C1 segment of cervical spinal cord (tissue), 14 donors: ENCODE measurements at places on chromosomes 16 and 17.

DNA sequence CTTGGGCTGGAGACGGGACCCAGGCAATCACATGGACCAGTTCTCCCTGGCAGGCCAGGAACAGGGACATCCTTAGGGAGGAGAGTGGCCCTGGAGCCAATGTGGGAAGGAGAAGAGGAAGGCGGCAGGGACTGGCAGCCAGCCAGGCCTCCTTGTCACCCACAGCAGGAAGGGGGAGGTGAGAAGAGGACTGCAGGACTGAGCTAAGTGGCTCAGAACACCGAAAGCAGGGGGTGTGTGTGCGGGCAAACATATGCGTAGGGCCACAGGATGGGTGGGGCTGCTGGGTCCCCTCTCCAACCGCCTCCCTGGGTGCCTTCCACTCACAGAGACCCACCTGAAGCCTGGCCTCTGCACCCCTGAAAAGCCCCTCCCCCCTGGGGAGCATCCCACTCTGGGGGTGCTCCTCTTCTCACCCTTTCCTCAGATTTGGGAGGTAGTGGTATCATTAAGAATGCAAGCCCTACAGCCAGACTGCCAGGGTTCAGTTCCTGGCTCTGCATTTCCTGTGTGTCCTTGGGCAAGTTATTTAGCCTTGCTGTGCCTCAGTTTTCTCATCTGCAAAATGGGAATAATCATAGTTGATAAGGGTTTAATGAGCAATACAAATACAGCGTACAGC lies 8.1 kb downstream of the PNMT start:
- peak; percentile 14 for DNase-seq

DNA sequence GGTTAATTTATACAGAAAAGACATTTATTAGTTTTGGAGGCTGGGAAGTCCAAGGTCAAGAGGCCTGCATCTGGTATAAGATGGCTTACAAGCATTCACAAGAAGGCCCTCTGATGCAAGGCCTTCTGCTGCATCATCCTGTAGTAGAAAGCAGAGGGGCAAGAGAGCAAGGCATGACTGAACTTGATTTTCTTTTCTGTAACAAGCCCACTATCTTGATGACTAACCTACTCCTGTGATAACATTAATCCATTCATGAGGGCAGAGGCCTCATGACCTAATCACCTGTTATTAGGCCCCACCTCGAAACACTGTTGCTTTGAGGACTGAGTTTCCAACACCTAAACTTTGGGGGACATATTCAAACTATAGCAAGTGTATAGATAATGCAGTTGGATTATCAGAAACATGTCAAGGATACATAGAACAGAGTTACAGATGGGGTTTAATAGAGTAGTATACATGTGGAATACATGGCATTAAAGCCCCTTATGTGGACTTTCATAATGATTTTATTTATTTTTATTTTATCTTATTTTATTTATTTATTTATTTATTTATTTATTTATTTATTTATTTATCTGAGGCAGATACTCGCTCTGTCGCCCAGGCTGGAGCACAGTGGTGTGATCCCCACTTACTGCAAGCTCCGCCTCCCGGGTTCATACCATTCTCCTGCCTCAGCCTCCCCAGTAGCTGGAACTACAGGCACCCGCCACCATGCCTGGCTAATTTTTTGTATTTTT lies 88.2 kb downstream of the CHD9 start:
- DNase-seq: no peak

- DNase-seq: no peak
These were observed 430.3 kb upstream of the GOT2 start for GRCh38 chr16:59164461-59164860.

DNA sequence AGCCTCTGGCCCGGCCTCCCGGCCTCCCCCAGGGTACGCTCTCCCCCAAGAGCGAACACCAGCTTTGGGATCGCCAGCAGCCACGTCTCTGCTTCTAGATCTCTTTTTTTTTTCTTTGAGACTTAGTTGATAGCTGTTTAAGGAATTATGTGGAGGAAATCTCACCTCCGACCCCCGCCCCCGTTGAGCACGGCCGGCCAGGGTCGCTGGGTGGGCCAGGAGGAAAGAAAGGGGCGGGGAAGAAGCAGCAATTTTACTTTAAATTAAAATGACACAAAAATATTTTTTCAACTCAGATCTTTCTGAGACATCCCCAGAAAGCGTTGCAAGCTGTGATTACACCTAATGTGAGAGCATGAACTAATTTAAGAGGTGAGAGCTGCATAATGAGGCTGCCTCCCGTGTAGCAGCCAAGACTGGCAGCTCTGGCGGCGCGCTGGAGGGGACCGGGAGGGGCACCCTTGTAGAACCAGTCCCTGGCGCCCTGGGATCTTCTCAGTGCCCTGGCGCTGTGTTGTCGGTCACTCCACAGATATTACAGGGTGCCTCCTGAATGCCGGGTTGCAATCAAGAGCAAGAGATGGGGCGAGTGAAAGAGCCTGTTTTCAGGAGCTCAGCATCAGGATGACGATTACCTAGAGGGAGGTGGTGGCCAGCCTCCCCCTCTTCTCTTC lies 1.9 kb upstream of the CBLN1 start:
- no peak for DNase-seq

DNA sequence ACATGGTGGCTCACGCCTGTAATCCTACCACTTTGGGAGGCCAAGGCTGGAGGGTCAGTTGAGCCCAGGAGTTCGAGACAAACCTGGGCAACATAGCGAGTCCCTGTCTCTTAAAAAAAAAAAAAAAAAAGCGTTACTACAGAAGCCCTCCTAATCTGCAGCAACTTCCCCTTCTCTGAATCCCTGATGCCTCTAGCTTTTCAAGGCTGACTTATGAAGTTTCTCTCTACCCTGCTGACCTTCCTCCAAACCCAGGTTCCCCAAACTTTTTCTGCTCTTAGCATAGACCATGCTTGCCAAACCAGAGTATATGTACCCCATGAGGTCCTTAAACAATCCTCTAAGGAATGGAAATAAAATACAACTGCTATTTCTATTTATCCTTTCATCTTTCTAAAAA lies 16.4 kb downstream of the LYRM1 start:
- no peak for DNase-seq

- no peak for DNase-seq
These were observed 5.6 kb downstream of the STAT5B start for GRCh38 chr17:42270596-42270995.

- peak; percentile 6 for DNase-seq
These were observed 14.3 kb downstream of the SNX29 start for GRCh38 chr16:11990702-11991390.

GRCh38 chr17:20852239-20852989 lies 190.4 kb downstream of the USP22 start:
- DNase-seq: no peak
